ENCODE measurements at places on chromosomes 13 and 19.

DNA sequence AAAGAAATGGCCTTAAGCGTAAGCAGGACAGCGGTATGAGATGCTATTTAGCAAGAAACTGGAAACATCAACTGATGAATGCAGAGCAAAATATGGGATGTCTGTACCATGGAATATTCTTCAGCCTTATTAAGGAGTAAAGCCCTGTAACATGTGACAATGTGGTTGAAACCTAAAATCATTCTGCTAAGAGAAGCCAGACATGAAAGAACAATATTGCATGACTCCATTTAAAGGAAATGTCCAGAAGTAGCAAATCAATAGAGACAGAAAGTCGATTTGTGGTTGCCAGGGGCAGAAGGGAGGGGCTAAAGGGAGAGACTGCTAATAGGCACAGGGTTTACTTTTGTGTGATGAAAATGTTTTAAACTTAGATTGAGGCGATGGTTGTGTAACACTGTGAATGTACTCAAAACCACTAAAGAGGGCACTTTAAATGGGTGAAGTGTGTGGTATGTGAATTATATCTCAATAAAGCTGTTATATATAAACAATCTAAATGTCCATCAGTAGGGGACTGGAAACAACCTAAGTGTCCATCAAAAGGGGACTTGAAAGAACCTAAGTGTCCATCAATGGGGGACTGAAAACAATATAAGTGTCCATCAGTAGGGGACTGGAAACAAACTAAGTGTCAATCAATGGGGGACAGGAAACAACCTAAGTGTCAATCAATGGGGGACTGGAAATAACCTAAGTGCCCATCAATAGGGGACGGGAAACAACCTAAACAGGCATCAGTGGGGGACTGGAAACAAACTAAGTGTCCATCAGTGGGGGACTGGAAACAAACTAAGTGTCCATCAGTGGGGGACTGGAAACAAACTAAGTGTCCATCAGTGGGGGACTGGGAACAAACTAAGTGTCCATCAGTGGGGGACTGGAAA lies 45.4 kb downstream of the CCL25 start:
- no peak for DNase-seq

DNA sequence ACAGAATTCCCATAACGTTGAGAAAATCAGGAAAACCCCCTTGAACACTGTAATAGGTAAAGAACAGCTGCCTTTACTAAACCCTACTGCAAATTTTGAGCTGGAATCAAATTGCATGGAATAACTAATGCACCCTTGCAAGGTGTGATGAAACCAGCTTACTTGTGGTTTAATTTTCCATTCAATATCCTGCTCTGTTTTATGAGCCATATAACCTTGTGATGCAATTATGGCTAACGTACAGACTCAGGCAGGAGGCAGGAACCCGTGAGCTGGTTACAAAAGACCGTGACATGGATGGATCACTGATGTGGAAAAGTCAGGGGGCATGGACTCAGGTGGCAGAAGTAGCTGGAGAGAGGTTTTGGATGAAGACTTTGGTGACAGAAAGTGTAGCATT lies 438.6 kb downstream of the COG6 start:
- DNase-seq = no peak

DNA sequence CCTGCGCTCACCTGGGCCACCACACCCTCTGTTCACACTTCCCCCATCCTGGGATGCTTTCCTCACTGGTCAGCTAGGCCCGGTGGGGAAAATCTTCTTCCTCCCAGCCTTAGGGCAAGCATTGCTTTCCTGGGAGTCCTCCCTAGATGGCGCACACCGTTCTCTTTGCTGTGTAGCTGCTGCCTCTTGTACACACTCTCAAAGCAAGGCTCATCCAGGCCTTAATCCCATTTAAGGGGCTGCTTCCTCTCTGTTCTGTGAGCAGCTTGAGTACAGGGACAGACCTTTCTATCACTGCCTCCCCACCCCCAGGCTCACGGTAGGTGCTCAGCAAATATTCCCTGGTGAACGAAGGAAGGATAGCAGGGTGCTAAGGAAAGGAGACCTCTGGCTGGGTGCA lies 11.1 kb downstream of the SLC7A10 start:
- no peak for DNase-seq

DNA sequence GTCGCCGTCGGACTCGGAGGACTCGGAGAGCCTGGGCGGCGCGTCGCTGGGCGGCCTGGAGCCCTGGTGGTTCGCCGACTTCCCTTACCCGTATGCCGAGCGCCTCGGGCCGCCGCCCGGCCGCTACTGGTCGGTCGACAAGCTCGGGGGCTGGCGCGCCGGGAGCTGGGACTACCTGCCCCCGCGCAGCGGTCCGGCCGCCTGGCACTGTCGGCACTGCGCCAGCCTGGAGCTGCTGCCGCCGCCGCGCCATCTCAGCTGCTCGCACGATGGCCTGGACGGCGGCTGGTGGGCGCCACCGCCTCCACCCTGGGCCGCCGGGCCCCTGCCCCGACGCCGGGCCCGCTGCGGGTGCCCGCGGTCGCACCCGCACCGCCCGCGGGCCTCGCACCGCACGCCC lies 2.5 kb upstream of the GRWD1 start:
- DNase-seq = no peak

DNA sequence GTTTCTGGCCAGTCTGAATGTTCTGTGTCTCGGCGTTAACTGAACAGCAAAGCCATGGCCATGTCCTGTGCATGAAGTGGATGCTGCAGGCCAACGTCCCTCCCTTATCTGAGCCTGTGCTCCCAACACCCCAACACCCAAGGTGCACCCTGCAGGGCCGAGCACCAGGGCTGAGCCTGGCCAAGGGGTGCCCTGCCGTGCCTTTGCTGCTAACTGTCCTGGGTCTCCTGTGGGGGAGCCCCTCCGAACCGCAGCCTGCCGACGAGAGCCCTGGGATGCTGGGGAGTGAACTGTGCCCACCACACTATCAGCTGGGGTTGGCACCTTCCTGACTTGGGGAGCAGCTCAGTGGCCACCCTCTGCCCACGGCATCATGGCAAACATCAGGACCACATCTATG lies 17.6 kb downstream of the GPX4 start:
- DNase-seq = no peak

GRCh38 chr13:52832313-52832712 lies 16.1 kb downstream of the PCDH8 start:
- no peak for DNase-seq

GRCh38 chr13:113414335-113414734 lies 39.0 kb downstream of the ADPRHL1 start:
- no peak for DNase-seq

DNA sequence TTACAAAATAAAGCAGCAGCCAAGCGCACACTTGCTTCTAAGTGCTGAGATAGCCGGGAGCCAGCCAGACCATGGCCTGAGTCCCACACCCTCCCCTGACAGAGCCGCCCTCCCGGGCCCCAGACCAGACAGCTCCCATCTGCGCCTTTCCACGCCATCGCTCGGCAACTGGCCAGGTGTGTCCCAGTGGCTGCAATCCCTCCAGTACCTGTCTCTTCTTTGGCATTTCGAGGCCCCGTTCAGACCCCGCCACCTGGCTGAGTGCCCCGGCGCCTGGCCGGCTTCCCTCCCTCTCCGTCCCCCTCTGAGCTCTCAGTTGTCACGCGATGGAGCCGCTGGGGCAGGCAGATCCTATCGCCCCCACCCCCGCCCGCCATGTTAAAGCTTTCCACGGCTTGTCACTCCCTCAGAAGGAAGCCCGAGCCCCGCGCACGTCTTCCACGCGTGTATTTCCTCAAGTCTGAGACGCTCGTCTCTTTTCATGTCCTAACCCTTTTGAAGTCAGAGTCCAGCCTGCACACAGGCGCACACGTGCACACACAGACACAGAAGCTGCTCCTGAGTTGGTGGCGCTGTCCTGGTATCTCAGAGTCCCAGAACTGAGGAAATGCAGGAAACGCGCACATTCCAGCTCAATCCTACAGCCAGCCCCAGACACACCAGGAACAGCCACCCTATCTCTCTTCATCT lies 7.9 kb downstream of the MLLT1 start:
- no peak for DNase-seq

All from PC-9 (cell line).